Esophagus mucosa (tissue), 1 donor: ENCODE measurements at places on chromosomes 12 and 14. TPM values are rescaled to one million over a fixed set of nuclear protein-coding genes. Genes with fewer than 3 reads are reported as not detected.

PEX5 gene
- 21.6 TPM for total RNA-seq

PRR13 gene
- total RNA-seq = 92.0 TPM

AACS gene
- 51.8 TPM for total RNA-seq

ANO4 gene
- total RNA-seq = not detected

PLEKHG7 gene
- total RNA-seq = 0.28 TPM
